ENCODE measurements at places on chromosomes 12 and 14.

- no peak for DNase-seq
These were observed 112.0 kb downstream of the TSPAN8 start for GRCh38 chr12:71045781-71046180.

- no peak for DNase-seq
These were observed 43.7 kb upstream of the BDKRB2 start for GRCh38 chr14:96160913-96161310.

DNA sequence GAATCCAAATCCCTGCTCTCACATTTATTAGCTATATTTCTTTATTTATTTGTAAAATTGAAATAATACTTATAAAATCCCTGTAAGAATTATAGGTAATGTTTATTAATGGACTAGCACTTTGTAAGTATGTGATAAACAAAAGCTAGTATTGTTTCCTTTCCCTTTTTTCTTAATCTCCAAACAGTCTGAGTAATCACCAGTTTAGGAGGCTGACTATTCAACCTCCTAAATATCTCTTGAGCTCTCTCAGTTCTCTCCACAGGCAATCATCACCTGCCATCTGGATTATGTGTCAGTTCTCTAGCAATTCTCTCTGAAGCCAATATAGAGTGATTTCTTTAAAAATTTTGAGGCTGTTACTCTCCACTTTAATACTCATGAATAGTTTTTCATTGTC lies 9.2 kb upstream of the LYZ start:
- DNase-seq: no peak

DNA sequence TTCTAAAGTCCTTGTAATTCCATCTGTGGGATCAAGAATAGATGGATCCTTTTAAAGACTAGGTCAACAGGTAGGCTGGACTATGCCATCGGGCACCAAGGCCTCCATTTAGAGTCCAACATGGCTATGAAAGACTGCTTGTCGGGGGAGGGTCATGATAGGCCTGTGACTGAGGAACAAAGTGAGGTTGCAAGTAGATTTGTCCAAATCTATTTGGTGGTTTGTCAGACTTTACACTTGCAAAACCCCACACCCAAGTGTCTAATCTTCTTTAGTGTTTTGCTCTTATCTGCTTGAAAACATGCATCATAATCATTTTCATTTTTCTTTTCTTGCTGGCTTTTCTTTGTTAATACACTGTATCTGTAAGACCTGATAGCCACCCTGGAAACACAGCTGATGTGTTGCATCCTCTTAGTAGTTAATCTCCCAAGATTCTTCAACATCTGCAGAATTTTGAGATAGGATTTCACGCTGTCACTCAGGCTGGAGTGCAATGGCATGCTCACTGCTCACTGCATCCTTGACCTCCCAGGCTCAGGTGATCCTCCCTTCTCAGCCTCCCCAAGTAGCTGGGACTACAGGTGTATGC lies 50.3 kb downstream of the TDP1 start:
- DNase-seq: no peak

DNA sequence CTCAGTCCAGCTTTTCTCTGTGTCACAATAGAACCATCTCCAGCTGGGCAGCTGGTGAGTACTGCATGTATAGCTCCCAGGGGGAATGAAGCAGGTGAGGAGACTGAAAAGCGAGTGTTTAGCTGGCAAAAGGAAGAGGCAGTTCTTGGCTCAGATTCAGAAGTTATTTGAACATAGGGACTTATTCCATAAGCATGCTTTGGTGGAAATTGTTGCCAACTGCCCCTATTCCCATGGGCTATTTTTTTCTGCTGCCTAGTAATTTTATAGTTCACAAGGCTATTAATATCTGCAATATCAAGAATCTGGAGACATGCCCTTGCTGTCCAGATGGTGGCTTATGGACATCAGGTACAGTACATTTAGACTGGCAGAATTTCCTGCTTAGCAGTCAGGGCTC lies 1112.7 kb downstream of the LRFN5 start:
- DNase-seq: peak; percentile 100

Data from NCI-H524 treated with DMSO at 0.1 percent for 48 hours (cell line).